Fibroblast of skin of back (primary cell): ENCODE measurements at places on chromosomes 3 and 15.

- no peak for DNase-seq
These were observed 108.3 kb upstream of the FGF7 start for GRCh38 chr15:49314716-49315115.

DNA sequence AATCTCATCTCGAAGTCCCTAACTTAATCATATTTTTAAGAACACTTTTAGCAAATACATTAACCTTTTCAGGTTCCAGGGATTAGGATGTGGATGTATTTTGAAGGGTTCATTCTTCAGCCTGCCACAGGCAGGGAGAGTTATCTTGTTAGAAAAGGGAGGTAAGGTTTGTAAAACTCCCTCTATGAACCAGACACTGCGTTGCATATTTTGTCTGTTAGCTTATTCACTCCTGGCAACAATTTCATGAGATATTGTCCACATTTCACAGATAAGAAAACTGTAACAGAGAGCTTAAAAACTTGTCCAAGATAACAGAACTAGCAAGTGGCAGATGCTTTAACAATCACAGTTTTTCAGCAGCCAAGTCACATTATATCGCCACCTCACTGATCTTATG, 155.4 kb downstream of the DIPK2A start:
- DNase-seq: no peak

- no peak for DNase-seq
These were observed 152.0 kb downstream of the RAP2B start for GRCh38 chr3:153314038-153314437.

DNA sequence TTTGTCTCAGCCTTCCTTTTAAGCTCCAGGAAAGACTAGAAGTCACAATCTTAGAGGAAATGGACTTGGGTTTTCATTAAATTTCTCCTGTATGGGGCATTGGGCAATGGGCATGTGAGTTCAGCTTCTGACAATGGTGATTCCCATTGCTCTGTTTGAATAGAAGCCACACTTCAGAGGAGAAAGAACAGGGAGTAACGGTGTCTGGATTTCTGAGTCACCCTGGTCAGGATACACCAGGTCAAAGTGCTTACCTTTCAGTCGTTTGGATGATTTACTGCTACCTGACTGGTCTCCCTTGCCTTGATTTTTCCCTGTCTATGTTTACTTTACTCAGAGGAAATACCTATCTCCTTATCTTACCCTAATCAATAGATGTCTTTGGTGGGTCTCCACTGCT, 111.7 kb upstream of the VEPH1 start:
- DNase-seq: no peak

GRCh38 chr3:4030624-4031023, 231.4 kb downstream of the LRRN1 start:
- no peak for DNase-seq
